H54 (cell line): ENCODE measurements at places on chromosomes 11 and 22.

DNA sequence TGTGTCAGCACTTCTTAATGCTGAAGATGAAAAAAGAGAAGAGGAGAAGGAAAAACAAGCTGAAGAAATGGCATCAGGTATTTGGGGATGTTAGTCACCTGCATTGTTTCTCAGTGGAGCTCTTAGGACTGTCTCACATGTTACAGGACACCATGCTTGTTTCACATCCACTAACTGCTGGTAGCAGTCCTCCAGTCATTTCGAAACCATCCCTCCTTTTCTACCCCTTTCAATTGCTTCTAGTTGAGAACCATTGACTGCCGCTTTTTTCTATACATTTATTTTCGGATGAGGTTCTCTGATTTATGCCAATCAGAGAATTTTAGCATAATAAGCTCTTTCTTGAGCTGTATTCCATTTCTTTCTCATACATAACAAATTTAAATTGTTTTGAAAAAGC is 21.5 kb downstream of the BIRC2 start:
- DNase-seq: no peak

DNA sequence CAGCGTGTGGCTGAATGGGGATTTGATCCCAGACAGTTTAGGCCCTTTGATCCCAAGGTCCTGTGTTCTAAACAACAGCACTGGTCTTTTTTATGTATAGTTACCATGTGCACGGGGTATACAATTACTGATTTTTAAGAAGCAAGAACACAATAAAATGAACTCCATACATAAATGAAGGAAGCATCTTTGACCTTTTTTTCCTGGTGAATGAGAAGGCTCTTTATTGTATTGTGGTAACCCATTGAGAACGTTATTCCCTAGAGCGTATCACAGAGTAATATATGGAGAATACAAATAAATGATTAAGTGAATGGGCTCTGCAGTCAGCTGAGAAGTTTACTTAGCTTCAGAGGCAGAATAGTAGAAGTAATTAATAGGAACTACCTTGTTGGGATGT is 563.6 kb downstream of the NTM start:
- no peak for DNase-seq

GRCh38 chr11:3230636-3231549 is 1.3 kb downstream of the MRGPRE start:
- DNase-seq: no peak

- no peak for DNase-seq
These were observed 39.7 kb downstream of the FLI1 start for GRCh38 chr11:128733440-128734102.

DNA sequence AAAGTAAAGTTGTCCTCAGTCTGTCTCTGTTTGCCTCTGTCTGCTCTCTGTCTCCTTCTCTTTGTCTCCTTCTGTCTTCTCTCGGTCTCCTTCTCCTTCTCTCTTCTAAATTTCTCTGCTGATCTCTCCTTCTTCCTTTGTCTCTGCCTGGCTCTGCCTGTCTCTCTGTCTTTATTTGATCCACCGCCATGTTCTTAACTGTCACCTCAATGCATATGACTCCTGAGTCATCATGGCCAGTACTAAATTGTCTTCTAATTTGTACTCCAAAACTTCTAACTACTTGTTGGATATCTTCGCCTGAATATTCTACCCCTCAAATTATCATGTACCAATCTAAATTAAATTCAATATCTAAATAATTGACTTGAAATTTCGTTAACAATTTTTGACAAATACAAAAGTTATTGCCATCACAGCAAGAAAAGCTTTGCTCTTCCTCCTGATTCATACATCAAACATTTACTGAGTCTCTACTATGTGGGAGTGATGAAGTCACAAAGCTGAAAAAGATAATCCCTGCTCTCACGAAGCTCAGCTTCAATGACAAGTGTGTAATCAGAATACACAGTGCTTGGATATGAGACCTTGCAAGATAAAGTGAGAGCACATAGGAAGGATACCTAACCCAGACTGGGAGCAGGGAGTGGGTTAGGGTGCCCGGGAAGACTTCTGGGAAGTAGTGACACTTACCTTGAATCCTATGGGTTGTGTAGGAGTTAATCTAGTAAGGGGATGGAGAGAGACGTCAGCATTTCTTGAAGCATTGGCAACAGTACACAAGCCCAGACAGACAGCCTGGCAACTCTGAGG is 193.0 kb downstream of the MAML2 start:
- no peak for DNase-seq

GRCh38 chr11:76153571-76153923 is 52.8 kb downstream of the WNT11 start:
- DNase-seq: peak; percentile 67

GRCh38 chr11:94793822-94794221 is 25.7 kb downstream of the AMOTL1 start:
- no peak for DNase-seq
